ENCODE measurements at places on chromosomes 5 and 9.

DNA sequence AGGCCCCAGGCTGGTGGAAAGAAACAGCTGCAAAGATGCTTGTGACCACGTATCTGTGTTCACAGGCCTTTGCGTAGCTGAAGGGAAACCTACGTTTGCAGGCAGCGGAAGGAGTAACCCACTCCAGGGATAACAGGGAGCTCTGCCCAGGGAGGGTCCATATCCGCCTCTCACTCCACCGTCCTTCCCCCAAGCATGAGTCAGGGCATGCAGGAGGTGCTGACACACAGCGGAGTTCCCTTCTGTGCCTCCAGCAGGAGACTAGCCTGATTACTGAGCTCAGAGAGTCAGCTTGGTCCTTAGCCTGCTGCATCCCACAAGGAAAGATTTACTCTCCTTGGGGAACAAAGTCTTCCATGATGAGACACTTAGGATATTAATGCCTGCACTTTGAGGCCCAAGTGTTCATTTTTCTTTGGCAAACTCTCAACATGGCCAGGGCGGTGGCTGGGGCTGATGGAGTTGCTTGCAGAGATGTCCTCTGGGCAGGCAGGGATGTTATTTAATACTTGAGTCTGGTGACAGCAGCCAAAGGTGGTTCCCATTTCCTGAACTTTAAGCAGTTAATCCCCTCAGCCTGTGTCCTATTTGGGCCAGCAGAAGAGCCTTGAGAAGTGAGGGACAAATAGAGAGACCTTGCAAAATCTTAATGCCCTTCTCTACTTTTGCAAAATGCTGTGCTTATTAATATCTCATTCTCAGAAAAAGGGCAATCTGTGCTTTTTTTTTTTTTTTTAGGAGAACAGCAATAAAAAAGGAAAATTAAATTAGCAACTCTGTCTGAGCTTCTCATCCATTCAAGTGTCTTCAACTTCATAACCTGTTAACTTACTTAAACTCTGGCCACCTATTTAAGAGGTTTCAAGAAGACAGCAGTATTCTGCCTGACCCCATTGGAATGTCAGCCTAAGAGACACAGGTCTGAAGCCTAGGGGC, 222.1 kb downstream of the HSPA4 start:
- DNase-seq, result no peak

GRCh38 chr5:545641-546375, 21.6 kb upstream of the SLC9A3 start:
- DNase-seq, result no peak

- DNase-seq, result peak; percentile 98
These were observed 574.8 kb downstream of the PSAT1 start for GRCh38 chr9:78871452-78872331.

DNA sequence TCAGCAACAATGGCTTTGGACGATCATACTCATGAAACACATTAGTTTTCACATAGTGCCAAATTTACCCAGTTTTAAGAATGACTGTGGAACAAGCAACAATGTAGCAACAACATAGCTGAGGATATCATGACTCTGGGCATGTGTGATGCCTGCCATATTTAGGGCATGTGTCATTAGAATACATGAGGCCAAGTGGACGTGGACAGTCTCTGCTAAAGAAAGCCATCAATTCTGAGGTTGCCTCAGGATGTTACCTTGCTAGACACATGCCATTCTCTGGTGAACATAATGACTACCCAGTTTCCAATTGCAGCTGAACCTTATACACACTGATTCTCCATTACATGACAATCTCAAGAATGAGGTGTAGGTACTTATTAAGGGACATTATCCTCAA, 103.3 kb upstream of the ADAMTS19 start:
- DNase-seq, result no peak

GRCh38 chr5:112063856-112064255, 306.9 kb upstream of the NREP start:
- DNase-seq, result no peak

DNA sequence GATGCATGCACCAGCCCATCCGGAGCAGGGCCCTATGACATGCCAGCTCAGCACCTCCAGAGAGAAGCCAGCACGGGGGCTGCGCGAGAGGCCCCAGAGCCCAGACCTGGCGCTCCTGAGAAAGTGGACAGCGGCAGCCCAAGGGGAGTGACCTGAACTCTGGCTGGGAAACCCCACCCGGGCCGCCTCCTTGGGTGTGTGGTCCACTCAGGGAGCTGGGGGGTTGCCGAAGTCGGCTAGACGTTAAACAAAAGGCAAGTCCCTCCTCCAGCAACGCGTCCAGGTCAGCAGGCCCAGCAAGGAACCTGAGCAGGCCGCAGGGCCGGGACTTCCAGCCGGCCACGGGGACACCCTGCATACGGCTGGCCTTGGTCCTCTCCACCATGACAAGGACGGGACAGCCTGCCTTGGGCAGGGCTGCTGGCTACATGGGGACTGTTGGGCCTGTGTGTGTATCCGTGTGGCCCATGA, 35.7 kb downstream of the NACC2 start:
- no peak for DNase-seq

GRCh38 chr9:71944754-71945375, 33.4 kb downstream of the C9orf85 start:
- DNase-seq, result no peak

GRCh38 chr5:51556833-51557232, 173.6 kb downstream of the ISL1 start:
- DNase-seq, result no peak

DNA sequence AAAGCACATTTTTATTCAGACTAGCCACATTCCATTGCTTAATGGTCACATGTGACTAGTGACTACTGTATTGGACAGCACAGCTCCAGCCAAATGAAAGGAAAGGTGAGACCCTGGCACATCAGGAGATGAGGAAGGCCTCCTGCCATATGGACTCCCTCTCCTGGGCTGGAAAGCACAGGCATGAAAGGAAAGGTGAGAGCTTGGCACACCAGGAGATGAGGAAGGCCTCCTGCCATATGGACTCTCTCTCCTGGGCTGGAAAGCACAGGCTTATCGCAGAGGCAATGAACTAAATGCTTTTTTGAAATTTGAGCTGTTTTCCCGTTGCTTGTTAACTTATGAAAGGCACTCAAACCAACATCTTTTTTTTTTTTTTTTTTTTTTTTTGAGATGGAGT, 144.8 kb upstream of the SLC12A2 start:
- DNase-seq, result no peak

DNA sequence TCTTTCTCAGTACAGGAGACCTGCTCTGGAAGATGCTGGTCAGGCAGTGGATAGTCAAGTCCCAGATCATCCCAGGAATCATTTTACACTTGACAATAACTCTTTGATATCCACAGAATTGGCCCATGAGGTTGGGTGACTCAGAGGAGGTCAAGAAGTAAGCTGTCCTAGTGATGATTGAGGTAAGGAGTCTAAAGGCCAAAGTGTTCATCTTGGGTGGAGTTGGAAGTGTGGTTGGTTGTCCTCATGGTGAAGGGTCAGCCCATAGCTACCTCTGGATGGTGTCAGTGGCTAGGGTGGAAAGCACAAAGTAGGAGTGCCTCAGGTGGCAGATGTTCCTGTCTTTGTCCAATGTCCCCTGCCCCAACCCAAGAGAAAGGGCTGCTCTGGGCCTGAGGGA, 24.1 kb upstream of the RCL1 start:
- no peak for DNase-seq

DNA sequence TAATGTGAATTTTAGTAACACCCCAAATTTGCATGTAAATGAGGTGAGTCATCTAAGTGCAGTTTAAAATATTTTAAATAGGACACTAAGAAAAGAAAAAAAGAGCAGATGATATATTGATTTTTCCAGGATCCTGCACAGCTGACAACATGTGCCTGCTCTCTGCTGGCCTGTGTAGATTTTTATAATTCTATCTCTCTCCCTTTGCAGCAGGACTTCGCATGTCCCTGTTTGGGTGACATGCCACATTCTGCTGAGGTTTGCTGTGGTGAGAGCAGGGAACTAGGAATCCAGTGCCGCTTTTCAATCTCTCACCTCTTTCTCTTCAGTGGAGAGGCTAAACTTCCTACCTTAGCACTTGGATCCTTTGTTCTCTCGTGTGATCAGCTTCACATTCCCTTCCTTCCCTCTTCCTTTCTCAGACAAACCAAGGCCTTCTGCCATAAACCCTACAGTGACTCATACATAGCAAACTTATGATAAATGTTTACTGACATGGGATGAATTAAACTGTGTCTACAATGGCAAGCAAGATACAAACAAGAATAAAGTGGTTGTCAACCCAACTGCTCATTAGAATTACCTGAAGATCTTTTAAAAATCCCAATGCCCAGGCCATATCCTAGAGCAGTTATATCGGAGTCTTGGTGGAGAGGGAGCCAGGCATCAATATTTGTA, 198.8 kb upstream of the EFNA5 start:
- DNase-seq, result peak; percentile 12

- DNase-seq, result no peak
These were observed 32.3 kb downstream of the TMEM174 start for GRCh38 chr5:73205305-73205704.

DNA sequence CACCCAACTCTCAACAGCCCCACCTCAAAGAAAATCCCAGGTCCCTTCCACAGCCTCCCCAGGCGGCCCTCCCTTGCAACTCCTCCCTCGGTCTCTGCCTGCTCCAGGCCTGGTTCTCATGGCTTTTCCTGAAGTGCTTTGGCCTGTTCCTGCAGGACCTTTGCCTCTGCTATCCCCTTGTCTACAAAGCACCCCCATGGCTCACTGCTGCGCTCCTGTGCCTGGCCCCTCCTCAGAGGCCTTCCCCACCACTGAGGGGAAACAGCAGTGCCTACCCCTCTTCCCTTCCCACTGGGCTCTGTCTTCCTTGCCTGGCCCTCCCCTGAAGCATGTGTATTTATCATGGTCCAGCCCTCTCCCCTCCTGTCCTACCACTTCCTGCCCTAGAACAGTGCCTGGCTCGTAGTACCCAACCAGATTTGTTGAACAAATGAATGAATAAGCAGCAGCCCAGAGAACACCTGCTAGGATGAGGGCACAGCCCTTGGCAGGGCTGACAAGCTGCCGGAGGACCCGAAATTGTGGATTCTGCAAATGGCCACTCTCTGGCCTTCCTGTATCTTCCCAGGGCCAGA, 68.6 kb upstream of the LRRTM2 start:
- DNase-seq, result no peak

GRCh38 chr5:77337246-77337645, 126.8 kb downstream of the PDE8B start:
- DNase-seq, result no peak

DNA sequence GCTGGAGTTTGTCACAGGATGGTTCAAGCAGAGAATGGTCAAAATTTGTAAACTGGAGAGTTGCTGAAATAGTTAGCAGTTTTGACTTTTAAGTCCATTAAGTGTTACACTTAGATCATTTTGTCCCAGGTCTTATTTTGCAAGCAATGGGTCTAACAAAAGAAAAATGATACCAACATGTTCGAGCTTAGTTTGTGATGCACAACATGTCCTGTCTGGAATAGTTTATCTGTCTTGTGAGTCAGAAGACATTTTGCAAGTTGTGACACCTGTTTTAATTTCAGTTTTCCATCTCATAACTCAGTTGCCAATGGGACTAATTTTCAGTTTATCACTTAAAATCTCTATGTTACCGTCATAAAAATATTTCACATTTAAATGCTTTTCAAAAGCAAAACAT, 929.8 kb downstream of the CDH18 start:
- DNase-seq, result no peak

DNA sequence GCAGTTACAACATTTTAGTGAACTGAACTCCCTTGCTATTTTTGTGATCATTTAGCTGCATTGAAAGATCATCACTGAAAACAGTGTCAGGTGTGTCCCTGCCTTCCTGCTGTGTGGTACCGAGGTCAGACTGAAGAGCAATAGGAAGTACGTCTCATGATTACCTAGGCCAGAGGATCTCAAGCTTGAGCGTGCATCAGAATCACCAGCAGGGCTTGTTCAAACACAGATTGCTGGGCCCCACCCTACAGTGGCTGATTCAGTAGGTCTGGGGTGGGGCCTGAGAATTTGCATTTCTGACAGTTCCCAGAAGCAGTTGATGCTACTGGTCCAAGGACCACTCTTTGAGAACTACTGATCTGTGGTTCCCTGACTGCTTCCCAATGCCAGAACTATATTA, 159.6 kb downstream of the ACTL7B start:
- no peak for DNase-seq

- DNase-seq, result no peak
These were observed 5.2 kb downstream of the FGF1 start for GRCh38 chr5:142680605-142681259.

GRCh38 chr5:56279291-56279690, 46.2 kb upstream of the ANKRD55 start:
- no peak for DNase-seq

DNA sequence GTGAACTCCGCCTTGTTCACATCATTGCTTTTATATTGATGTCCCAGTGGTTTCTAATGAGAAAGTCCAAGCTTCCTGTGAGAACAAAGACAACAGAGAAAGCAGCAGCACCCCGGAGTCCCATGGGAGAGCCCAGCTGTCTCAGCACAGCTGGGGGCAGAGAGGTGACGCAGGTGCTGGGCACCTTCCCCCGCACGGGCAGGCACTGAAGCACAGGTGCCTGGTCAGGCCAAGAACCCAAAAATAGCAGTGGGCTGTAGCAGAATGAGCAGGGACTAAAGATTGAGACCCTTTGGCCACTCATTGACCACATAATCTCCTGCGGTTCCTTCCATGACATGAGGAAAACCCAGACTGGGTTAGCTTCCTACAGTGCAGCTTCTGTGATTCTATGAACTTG, 18.8 kb downstream of the SRD5A1 start:
- DNase-seq, result no peak

DNA sequence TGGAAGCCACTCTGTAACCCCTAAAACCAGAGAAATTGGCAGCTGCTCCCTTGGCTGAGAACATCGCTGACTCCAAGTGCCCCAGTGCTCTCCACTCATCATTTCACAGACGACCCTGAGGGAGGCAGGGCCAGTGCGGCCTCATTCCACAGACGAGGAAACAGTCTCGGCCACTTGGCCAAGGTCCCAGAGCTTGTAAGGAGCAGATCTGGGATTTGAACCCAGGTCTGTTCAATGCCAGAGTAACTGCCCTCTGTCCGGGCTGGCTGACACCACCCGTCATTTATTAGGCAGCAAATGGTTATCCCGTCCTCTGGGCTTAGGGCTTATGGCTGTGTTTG, 19.9 kb upstream of the IER5L start:
- no peak for DNase-seq

DNA sequence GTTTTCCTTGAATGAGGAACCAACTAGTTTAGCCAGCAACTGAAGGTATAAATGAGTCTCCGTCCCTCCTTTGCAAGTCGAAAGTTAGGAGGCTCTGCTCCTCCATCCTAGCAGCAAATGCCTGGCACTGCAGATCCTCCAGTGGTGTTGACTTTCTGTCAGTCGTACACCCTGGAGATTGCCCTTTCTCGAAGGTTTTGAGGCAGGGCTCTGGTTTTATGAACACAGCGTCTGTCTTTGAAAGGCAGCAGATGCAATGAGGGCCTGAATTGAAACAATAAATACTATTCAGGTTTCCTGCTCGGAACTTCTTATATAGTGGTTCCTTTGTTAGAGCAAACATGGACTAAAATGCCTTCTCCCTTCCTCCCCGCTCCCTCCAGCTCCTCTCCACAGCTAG, 284.0 kb downstream of the TMEM38B start:
- DNase-seq, result no peak
